Stimulated activated naive CD8-positive, alpha-beta T cell treated with anti-CD3 and anti-CD28 coated beads, Interleukin-15, Interleukin-2, amounts not matched to agents 100 U/mL and 50 U/mL, for 24 hours (primary cell): ENCODE measurements at places on chromosomes 13 and 19.

DNA sequence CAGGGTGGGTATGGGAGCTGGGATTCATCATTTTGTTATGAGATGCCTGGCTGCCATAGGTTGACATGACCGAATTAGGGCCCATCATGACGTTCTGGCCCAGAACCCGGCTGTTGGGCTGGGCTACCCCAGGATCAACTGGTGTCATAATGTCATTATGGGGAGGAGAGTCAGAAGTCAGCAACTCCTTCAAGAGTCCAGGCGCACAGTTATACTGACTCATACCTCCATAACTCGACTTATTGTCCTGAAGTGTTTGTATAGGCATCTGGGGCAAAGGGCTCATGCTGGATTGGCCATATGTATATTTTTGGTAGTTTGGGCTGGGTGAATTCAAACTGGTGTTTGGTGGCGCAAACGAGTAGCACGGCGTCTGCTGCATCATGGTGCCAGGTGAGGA is 106.5 kb downstream of the FOXO1 start:
- DNase-seq = no peak

DNA sequence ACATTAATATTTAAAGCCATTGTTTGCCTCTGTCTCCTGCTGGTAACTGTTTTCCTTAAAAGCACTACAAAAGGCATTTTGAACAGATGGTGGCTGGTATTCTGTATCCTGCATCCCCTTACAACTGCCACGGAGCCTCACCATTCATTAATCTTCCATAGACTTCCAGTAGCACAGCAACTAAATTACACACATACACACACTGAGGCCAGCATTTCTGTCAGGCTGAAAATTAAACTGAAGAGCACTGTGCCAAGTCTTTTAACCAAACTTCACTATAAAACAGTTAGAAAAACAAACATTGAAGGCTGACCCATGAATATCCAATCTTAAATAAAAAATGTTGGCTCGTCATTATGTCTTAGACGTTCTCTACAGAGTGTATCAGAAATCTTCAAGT is 697.8 kb downstream of the DACH1 start:
- DNase-seq = no peak

DNA sequence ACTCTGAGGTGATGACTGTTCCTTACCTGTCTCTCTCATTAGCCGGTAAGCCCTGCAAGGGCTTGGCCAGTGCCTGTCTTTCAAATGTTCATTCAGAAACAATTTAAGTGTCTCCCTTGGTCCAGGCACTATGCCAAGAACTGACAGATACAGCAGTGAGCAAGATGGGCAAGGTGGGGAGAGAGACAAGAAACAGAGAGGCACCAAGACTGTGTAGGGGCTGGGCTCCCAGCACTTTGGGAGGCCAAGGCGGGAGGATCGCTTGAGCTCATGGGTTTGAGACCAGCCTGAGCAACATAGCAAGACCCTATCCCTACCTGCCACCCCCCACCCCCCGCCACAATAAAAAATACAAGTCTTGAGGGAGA is 1.3 kb upstream of the CCNE1 start:
- DNase-seq = no peak

- no peak for DNase-seq
Observed at GRCh38 chr13:105414639-105415038, 1120.8 kb downstream of the EFNB2 start.

GRCh38 chr19:14758816-14759215 is 19.5 kb downstream of the ADGRE2 start:
- DNase-seq = no peak

- DNase-seq = no peak
Observed at GRCh38 chr19:45657520-45658167, 10.4 kb upstream of the GIPR start.

DNA sequence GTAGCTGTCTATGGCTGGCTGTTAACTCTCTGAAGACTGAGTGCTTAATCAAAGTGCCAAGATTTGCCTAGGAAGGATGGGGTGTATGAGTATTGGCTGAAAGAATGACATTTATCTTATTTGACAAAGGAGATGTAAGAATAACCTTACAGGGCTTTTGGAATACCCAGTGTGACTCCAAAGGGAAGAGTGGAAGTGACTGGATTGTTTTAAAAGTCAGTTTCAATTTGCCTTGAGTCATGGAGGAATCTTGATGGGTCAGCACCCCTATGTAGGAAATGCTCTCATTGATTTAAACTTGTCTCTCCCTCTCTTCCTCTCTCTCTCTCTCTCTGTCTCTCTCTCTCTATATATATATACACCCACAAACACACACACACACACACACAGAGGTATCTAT is 118.4 kb upstream of the CLDN10 start:
- DNase-seq = no peak

- DNase-seq = no peak
Observed at GRCh38 chr13:98959291-98959690, 18.6 kb downstream of the DOCK9 start.
